ENCODE measurements at places on chromosomes 6 and 20. TPM values are rescaled to one million over a fixed set of nuclear protein-coding genes. Genes with fewer than 3 reads are reported as not detected.
A peak's percentile ranks its signal among the peaks of the same experiment; 100 is the strongest.

Gene OLIG3
- not detected for total RNA-seq

Gene ID1
- total RNA-seq = 63.8 TPM

Gene BCAS4
- 4.2 TPM for total RNA-seq

- ATAC-seq = no peak
Observed at GRCh38 chr6:67496191-67496590, 1138.9 kb upstream of the ADGRB3 start.

Gene FRK
- total RNA-seq = 0.14 TPM

- ATAC-seq = no peak
Observed at GRCh38 chr6:151659212-151659611, 148.3 kb upstream of the ESR1 start.

DNA sequence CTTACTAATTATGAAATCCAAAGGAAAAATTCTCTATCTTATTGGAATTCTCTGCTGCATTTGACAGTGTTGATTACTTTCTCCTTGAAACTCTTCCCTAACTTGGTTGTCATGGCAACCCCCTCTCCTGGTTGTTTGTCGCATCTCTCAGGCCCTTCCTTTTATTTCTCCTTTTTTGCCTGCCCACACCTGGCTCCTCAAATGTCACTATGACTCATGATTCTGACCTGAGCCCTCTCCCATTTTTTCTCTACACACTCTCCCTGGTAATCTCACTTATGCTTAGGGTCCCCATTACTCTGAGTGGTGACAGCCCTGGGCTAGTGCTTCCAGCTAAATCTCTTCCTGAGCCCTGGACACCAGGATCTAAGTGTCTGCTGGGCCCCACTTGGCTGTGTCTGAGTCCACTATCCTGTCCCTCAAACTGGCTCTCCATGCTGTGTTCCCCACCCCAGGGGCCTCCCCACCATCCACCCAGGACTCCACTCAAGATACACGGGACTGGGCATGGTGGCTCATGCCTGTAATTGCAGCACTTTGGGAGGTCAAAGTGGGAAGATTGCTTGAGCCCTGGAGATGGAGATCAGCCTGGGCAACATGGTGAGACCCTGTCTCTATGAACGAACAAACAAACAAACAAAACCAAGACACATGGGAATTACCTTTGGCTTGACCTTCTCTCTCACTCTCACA lies 16.5 kb upstream of the NNAT start:
- ATAC-seq = no peak

- no peak for ATAC-seq
Observed at GRCh38 chr20:34578521-34578920, 20.0 kb downstream of the MAP1LC3A start.

DNA sequence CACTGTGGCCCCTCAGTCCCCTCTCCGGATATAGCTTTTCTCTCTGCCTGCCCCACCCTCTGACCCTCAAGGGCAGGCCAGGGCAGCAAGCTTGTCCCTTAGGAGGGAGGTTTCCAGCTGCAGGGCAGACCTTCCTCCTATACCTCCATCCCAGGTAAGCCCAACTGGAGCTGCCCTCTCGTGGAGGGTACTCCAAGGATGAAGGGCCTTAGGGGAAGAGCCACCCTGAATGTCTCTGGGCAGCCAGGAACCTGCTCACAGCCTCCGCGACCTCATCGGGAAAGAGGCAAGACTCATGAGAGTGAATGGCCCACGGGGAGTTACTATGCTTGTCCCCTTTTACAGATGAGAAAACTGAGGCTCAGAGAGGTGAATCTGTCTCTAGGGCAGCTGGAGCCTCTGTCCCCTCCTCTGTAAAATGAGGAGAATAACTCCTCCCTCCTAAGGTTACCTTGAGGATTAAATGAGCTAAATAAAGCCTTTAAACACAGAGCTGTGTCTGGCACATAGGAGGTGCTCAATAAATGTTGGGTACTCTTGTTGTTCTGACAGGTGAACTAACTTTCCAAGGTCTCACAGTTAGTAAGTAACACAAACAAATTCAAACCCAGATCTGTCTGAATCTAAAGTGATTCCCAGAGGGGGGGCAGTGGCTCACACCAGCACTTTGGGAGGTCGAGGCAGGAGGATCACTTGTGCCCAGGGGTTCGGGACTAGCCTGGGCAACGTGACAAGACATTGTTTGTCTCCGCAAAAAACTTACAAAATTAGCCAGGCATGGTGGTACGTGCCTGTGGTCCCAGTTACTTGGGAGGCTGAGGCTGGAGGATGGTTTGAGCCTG lies 12.1 kb downstream of the SRXN1 start:
- no peak for ATAC-seq

DNA sequence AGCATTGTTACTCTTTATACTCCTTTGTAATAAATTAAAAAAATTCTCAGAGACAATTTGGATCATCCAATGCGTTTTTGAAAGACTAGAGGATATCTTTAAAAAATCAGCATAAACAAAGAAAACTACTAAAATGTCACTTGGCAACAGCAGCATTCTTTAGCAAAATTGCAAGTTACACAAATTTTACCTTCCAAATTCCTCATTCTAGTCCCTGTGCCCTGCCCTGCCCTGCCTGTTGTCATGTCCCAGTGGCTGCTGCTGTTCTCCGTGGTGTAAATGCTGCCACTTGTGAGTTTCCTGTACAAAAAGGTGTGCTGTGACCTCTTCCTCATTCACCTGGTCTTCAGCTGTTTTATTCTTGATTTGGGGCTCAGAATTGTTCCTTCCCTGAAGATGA lies 83.2 kb downstream of the CDC5L start:
- no peak for ATAC-seq

Gene KIF25
- not detected for total RNA-seq

Gene HLA-E
- total RNA-seq = 84.3 TPM

DNA sequence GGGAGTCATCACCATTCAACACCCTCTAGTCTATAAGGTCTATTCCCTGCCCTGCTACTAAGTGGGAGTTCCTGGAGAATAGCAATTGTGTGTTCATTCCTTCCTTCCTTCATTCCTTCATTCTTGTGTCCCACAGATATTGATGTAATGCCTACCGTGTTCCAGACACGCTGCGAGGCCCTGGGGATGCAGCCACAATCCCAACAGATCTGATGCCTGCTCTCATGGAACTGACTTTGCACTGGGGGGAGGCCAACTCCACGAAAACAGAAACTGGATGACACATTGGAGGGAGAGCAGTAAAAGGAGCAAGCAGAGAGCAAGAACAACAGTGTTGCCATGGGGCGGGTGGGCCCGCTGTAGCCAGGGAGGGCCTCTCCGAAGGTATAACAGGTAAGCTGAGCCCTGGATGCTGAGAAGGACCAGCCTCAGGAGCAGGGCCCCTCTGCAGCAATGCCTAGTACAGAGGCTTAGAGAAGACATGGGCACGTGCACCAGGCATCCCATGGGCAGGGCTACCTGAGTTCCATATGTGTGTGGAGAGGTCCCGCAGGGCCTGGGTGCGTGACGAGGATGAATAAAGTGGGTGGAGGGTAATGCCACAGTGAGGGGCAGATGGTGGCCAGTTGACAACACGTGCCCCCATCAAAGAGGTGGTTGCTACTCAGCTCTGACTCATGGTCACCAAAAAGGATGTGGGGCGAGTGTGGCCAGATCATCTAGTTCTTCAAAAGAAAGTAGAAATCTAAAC lies 173.9 kb downstream of the NFATC2 start:
- no peak for ATAC-seq

DNA sequence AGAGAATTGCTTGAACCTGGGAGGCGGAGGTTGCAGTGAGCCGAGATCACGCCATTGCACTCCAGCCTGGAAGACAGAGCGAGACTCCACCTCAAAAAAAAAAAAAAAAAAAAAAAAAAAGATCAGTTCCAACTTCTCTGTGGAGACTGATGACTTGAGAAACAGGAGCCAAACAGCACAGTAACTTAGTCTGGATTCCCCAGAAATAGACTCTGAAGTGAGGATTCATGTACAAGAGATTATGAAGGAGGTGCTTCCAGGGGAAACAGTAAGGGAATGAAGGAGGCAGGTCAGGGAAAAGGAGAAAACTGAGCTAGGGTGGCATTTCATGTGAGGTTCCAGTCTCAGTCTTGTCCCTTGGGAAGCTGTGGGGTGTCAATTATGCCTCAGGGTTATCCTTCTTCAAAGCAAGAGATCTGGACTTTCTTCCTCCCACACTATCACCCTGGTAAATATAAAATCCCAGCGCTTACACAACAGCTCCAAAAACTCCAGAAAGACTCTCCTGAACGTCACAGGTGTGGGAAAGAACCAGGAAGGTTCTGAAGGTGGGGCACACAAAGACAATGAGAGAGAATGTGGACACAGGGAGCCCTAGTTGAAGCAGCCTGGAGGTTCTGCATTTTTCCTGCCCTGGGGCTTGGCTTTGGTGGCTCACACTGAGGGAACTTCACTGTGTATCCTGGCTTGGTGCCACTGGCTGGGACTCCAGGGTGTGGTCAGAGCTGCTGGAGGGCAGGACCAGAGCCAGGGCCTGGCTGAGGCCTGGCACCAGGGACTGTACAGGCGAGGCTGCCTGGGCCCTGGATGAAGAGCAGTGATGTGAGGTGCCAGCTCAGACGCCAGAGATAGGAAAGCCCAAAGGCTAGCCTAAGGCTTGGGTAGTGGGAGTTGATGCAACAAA lies 46.8 kb downstream of the PCNA start:
- ATAC-seq = no peak

Gene FIG4
- 23.0 TPM for total RNA-seq

GRCh38 chr6:47479140-47479508 lies 1.5 kb downstream of the CD2AP start:
- peak; percentile 3 for ATAC-seq

GRCh38 chr20:47102629-47103028 lies 208.0 kb downstream of the EYA2 start:
- no peak for ATAC-seq

Gene TNFAIP3
- total RNA-seq = 3.4 TPM

DNA sequence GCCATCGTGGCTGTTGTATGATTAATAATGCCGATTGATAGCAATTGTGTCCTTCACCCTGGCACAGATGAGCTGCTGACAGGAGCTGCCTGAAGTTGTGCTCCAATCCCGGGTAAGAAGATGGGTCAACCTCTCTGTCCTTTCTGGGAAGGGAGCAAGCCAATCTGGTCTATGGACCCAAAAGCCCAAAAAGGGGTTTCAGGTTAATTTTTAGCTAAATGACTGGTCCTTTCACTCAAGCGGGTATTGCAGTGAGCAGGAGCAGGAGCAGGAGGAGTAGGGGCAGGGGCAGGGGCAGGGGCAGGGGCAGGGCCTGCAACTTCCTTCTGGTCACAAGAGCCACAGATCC lies 164.8 kb downstream of the TAF4 start:
- ATAC-seq = no peak

DNA sequence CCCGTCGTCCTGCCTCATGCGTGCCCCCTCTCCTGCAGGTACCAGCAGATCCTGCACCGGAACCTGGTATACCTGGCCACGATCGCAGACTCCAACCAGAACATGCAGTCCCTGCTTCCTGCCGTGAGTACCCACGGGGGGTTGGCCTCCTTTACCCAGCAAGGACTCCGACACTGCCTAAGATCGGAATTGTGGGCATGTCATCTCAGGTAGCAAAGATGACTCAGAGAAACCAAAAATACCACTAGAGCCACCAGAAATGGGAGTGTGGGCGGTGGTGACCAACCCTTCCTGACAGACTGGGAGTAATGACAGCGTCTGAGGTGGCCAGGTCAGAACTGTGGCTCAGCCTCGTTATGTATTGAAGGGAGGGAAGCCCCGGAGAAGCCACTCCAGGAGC lies 16.3 kb downstream of the SS18L1 start:
- ATAC-seq = no peak

Gene SRSF12
- 16.4 TPM for total RNA-seq

Gene CGA
- total RNA-seq = not detected

Gene PDYN
- total RNA-seq = 0.66 TPM

DNA sequence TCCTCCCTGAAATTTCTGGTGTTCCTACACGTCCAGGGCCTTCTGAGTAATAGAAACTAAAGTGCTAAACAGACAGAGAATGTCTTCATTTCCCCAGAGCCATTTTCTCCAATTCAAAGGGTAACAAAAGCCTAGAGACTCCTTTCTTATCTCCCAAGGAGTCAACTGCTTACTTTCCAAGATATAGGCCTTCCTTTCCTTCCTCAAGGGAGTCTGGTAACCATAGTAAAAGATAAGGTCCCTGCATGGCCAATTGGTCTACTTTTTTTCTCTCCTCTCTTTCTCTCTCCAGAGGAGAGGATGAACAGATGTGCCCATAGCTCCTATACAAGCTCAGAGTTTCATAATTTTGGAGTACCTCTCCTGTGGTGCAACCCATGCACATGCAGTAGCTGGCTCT lies 185.7 kb downstream of the ASCC3 start:
- ATAC-seq = no peak

DNA sequence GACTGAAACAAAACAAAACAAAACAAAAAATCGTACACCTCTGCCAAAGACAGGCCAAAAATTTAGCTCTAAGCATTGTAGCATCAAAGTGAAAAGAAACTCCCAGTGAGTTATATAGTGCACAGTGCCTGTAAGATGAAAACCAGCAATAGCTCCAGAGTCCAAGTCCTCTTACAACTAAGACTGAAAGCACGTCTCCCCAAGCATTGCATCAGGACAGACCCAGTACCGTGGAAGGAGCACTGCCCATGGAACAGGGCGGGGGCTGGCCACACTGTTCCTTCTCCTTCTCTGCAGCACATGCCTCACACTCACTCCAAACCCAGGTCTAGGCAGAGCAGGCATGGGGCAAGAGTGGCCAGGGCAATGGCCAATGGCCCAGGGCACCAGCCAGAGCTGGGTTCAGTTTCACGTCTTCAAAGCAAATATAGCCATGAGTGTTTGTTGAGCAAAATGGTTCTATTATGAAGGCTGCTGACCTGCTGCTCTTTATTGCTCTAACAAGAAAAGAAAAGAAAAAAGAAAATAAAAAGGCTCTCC lies 72.2 kb upstream of the PBOV1 start:
- ATAC-seq = no peak

GRCh38 chr20:21096321-21097043 lies 9.7 kb downstream of the LINC00237 start:
- ATAC-seq = peak; percentile 59

Gene LCA5
- total RNA-seq = 8.3 TPM

Gene CMTR1
- 32.4 TPM for total RNA-seq

DNA sequence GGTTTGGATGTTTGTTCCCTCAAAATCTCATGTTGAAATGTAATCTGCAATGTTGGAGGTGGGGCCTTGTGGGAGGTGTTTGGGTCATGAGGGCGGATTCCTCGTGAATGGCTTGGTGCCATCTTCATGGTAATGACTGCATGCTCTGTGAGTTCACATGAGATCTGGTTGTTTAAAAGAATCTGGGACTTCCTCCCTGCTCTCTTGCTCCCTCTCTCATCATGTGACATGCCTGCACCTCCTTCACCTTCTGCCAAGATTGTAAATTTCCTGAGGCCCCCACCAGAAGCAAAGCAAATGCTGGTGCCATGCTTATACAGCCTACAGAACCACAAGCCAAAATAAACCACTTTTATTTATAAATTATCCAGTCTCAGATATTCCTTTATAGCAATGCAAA lies 250.3 kb upstream of the PLN start:
- no peak for ATAC-seq
